ENCODE measurements at places on chromosomes 2 and 18.
A peak's percentile ranks its signal among the peaks of the same experiment; 100 is the strongest.

DNA sequence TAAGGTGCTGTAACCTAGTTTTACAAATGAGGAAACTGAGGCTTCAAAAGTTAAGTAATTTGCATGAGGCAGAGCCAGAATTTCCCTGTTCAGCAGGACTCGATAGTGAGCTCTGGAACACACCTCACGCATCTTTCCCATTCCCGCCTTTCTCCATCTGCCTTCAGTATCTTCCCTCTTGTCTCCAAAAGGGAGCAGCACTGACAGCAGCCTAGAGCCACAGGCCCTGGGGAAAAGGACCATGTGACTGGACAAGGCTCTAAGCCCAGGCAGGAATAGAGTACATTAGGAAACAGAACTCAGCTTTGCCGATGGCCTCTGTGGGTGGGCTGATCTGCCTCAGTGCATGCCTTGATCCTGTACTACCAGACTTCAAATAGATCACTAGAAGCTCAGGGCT is 21.5 kb downstream of the GPR155 start:
- no peak for DNase-seq

DNA sequence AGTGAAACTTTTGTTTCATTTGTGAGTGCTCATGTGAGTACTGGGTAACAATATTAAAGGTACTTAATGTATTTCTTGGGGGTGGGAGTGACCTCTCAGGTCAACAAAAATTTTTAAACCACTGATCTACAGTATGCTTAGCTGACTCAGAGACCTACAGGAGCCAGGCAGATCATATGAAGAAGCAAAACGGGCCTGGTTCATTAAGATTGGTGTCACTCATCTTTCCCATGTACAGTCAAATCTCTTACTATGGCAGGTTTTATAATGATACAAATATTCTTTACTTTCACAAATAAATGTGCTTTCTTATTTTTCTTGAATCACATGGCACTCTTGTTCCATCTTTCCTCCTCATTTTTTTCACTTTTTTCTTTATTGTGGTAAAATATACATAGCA is 7.7 kb upstream of the TMSB10 start:
- DNase-seq: no peak

DNA sequence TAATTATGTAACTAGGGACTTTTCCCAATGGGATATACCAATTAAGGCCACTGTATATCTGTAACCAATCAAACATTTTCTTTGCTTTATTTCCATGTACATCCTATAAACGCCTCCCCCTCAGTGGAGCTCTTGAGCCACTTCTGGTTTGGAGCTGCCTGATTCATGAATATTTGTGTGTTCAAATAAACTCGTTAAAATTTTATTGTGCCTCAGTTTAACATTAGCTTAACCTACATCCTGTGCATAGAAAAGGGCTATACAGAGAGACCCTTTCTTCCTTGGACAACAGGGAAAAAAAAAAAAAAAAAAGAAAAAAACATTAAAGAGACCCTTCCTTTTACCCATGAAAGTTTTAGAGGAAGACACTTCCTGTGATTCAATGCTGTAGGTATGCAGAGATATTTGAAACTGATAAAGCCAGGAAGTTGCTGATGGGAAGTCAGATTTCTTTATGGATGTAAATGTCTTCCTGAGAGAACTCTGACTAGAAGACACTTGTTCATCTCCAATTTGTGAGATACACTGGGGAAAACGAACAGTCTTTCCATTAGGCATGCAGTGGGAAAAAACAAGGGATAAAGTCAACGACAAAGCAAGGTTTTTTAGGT is 614.6 kb upstream of the SOX11 start:
- no peak for DNase-seq

DNA sequence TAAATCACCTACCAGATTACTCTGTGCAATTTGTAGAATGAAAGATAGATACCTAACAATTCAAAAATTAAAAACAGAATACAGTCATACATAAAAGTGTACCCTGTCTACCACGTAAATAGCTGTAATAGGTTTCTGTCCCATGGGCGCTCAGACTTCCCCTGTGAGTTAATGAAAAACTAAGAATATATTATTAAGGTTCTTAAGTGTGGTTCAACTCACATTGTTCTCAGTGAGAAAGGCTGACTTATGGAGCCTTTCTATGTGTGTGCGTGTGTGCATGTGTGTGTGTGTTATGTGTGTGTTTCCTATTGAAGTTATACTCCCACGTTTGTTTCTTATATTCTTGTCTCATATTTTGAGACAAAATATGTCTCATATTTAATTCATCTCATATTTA is 114.6 kb upstream of the CD302 start:
- DNase-seq: no peak

DNA sequence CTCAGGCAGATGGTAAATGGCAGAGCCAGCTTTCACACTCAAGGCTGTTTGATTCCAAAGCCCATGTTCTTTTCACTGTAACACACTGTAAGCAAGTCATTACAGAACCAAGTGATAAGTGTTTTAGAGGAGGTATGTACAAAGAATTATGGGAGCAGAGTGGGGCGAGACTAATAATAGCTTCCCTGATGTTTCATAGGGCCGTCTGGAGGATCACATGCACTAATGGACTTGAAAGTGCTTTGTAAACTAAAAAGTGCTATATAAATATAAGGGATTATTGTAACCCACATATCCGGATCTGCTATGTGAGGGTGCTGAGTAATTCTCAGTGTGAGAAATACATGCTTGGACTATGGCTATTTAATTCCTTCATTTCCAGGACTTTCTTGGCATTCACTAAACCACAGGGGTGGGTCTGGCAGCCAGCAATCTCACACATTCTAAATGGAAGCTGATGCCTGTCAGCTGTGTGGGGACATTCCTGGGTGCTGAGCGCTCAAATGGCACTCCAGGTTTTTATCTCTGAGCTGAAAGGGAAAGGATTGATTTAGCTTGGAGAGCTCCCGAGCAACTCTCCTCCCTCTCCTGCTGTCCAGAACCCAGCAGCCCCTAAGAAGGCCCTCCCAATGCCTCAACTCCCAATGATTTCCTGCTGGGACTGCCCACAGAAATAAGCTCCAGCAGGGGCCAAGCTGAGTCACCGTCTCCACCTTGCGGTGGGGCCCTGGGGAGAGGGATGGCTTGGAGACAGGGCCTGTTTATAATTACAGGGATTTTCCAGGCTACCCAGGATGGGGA is 222.8 kb downstream of the SOX11 start:
- no peak for DNase-seq

GRCh38 chr18:57561728-57562423 is 24.6 kb downstream of the FECH start:
- DNase-seq: no peak

- no peak for DNase-seq
Measured at GRCh38 chr2:108934151-108934550, 54.9 kb downstream of the EDAR start.

DNA sequence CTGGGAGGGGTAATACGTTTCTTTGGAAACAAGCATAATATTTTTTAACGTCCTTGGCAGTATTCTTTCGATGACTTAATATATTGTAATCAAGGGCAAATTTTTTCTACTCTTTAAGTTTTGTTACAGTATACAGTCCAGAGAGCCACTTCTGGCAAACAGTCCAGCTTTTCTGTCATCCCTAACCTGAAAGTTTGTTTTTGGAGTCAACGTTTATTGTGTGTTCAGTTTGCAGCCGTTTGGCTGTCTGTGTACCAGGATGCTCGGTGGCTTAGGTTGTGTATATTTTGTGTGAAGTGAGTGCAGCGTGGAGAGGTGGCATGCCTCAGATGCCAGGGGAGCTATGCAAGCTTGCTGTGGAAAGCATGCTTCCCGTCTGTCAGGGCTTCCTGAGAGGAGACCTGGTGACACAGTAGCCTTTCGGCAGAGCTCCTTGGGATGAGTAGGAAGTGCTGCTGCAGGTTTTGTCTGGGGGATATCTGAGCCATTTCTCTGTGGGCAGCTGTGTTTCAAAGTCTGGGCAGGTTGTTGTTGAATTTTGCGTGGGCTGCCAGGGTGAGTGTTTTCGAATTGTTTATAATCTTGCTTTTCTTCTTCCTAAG is 14.7 kb downstream of the MAP3K20 start:
- no peak for DNase-seq

DNA sequence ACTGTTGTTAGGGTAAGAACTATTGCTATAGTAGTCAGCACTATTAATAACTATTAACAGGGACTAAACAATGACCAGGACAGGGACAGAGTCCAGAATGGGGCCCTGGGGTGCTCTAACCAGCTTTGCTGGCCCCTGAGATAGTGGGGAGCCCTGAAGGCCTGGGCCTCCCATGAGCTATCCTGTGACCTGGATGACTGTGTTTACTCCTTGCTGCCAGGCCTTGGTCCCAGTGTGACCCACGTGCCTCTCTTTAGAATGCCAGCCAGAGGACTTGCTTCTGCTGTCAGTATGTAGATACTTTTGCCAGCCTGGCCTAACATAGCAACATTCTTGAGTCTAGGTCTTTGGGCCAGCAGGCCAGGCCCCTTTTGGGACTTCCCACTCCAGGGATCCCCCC is 11.4 kb downstream of the CDK5R2 start:
- DNase-seq: no peak

GRCh38 chr2:188518381-188518780 is 226.7 kb downstream of the GULP1 start:
- DNase-seq: no peak

DNA sequence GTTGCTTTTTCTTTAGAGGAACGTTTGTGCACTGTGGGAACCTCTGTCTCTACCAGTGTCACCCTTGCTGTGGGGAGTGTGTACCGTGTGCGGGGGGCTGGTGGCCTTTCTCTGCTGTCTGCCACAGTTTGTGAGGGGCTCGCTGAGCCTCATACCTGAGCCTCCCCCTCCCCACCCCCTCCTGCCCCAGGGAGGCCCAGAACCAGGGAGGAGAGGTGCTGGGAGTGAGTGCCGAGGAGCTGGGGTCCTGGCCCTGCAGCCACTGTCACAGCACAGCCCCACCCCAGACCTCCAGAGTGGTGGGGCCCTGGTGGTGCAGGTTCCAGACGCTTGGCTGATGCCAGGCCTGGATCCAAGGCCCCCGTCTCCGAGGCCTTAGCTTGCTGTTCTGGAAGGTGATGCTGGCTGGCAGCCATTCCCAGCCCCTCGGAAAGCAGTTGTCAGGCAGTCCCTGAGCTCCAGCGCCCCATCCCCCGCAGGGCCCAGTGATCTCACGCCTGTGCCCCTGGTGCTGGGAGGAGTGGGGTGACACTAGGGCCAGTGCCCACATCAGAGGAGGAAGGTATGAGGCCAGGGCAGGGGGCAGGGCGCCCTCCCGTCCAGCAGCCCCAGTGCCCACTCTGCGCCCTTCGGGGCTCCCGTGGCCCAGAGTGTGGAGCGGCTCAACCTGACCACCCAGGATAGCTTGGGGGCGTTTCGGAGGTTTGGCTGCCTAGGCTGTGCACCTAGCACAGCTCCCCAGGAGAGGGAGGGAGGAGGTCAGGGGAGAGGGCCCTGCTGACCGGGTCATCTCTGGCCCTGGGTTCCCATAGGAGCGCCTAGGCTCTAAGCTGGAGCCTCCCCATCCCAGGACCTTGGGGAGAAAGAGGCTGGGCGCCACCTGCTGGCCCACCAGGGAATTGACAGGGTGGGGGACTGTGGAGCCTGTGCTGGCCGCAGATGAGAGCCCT is 53.0 kb upstream of the ALPP start:
- DNase-seq: peak; percentile 35

GRCh38 chr2:238663586-238663985 is 184.3 kb upstream of the TWIST2 start:
- DNase-seq: no peak

DNA sequence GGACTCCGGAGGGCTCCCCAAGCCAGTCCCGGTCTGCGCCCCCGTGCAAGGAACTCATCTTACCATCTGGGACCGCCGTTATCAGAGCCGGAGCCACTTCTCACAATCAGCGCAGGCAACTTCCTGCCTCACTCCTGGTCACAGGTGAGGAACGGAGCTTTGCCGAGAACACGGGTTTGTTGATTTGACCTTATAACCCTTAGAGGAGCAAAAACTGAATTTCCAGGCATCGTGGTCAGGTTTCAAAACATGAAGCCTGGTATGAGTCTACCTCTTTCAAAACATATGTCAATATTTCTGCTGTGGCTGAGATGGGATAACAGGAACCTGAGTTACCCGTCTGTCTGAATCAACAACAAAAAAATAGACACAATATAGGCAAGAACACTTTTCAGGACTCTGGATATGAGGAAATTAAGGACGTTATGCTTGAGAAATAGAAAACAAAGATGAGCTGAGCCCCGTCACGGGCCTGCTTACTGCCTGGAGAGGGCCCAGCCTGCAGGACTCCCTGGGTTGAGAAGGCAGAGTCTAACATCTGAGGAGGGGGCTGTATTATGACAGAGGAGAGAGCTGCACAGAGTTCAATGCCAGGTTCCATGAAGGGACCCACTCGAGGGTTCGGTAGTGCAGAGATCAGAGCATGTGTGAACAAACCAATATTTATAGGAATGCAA is 148.7 kb downstream of the NDUFA10 start:
- no peak for DNase-seq

DNA sequence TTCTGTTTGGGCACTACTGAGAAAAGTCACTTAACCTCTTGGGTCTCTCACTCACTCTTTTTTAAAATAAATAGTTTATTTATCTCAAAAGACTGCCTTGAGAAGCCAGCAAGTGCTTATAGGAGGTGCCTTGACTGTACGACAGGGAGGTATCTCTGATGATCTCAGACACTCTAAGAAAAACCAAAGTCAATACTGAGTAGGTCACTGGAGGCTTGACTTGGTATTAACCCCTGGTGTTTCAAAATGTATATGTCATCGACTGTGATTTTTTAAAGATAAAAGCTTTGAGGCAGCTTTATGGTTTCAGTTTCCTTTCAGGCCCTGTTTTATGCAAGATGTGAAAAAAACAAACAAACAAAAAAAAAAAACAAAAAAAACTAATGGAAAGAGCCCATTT is 33.7 kb downstream of the MREG start:
- no peak for DNase-seq

- DNase-seq: no peak
Measured at GRCh38 chr2:145344076-145344724, 824.3 kb upstream of the ZEB2 start.

GRCh38 chr2:43169099-43169945 is 57.1 kb downstream of the ZFP36L2 start:
- DNase-seq: no peak

GRCh38 chr2:100733391-100734187 is 86.3 kb upstream of the NPAS2 start:
- DNase-seq: no peak

- no peak for DNase-seq
Measured at GRCh38 chr2:172339371-172340010, 87.9 kb upstream of the ITGA6 start.

DNA sequence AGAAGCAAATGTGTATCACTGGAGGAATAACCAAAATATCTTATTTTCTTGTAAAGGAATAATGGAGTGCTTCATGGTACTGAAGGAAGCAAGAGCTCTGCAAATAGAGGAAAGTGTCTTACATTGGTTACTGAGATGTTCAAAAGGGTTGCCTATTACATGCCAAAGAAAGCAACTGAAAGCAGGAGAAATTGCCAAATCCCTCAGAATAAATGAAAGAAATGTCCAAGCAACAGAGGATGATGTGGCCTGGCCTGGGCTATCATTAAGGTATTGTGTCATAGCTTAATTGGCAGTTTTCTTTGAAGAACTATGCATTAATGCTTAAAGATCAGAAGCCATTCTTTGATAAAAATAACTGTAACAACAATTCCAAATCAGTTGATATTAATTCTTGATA is 173.7 kb downstream of the RAB3GAP1 start:
- no peak for DNase-seq

Measured in stimulated activated CD8-positive, alpha-beta memory T cell treated with anti-CD3 and anti-CD28 coated beads, Interleukin-15, amount 100 ng/mL, for 24 hours (primary cell).